Upper lobe of left lung (tissue), 6 donors: ENCODE measurements at places on chromosomes 5 and 9.
A peak's percentile ranks its signal among the peaks of the same experiment; 100 is the strongest.

DNA sequence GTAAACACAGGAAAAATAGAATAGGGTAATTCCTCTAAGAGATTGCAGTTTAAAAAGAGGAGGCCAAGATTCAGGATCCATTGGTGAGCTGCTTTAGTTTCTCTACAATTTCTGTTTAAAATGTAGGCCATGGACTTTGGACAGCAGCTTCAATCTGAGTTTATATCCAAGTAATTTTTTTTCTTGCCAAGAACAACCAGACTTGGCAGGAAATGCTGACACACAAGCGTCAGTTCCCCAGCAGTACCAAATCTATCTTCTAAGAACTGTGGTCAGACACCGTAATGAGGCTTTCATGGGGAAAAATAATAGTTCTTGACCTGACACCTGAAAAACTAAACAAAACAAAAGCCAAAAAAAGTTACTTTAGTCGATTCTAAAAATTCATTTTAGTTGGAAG lies 528.8 kb downstream of the CSNK1G3 start:
- DNase-seq, result no peak

GRCh38 chr5:115583474-115583873 lies 18.8 kb downstream of the TICAM2 start:
- DNase-seq, result no peak

DNA sequence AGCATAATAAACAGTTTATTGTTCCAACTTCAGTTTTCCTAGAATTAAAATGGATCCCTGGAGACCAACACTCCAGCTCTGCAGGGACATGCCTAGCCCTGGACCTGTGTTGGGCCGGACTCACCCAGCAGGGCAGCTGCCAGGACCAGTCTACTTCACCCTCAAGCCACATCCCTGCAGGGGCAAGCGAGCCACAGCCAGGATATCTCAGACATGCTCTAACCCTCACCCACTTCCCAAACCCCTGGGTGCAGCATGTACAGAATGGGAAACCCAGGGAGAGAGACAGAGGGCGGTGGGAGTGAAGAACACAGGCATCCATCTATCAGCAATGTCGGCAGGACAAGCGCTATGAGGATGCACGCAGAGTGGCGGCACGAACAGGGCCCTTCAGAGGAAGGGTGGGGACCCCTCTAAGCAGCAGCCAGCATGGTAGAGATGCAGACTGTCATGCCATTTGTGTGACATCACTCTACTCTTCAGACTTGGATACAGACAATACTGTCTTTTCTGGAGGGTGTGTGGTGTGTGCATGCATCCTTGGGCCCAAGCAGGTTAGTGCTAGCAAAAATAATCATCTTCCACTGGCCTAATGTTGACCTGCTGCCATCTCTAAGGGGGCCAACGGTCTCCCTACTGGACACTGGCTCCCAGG lies 83.1 kb downstream of the SEMA4D start:
- no peak for DNase-seq

- no peak for DNase-seq
Measured at GRCh38 chr9:68678430-68678829, 26.6 kb upstream of the PIP5K1B start.

DNA sequence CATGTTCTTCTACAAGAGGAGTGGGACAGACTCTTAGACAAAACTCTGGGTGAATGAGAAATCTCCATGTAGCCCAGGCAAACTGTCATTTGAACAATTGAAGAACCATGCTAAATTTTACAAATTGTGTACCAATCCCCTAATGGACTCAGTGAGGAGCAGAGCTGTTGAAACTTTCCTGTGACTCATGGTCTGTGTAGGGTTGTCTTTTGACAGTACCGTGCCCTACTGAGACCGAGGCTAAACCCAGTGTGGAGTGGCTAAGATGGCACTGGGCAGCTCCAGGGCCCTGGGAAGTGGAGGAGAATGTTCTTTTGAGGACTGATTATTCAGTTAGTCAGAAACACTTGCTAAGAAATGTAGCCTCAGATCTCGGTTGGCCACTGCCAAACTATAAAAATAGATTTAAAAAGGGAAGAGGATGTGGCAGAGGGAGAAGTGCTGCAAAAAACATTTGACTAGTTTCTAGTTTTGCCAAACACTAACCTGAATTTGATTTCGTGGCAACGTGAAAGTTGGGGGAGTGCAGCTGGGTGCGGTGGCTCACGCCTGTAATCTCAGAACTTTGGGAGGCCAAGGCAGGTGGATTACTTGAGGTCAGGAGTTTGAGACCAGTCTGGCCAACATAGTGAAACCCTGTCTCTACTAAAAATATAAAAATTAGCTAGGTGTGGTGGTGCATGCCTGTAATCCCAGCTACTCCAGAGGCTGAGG lies 24.7 kb downstream of the POU4F3 start:
- no peak for DNase-seq

DNA sequence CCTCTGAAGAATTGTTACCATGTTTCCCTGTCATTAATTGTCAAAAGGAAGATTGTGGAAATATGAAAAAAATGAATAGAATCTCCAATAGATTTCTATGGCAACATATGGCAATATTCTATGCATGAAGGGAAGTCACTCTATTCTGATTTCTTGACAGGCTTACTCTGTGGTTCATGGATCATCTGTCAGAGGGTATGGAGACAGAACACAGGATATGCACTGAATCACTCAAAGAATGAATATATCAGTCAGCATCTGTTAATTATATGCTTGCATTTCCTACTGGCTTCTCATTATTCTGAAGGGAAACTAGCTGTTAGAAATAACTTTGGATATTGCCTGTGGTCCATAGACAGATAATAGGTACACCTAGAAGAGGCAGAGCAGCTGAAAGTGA lies 918.9 kb downstream of the DTWD2 start:
- DNase-seq, result no peak

GRCh38 chr9:125524583-125525355 lies 182.2 kb downstream of the MAPKAP1 start:
- no peak for DNase-seq

- DNase-seq, result no peak
Measured at GRCh38 chr5:132907161-132907560, 33.7 kb downstream of the LEAP2 start.

GRCh38 chr9:127067603-127068220 lies 54.7 kb downstream of the ANGPTL2 start:
- no peak for DNase-seq

GRCh38 chr9:113817171-113817570 lies 58.9 kb upstream of the ZNF618 start:
- no peak for DNase-seq

DNA sequence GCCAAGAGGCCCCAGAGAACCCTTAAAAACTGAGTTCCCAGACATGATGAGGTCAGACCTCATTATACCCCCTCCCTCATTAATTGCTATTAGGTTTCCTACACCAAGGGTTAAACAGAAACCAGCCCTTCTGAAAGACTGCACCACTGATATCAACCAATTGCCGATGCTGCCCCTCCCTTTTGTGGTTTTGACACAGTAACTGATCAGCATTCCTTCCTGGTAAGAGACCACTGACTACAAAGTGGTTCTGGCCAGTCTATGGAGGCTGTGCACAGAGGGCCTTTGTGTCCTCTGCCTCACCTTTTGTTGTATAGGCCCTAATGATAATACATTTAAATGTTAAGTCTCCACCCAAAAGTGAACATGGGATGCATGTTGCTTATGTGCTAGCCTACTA lies 201.5 kb downstream of the FRMD3 start:
- DNase-seq, result no peak

GRCh38 chr5:176830995-176831423 lies 20.6 kb downstream of the UNC5A start:
- DNase-seq, result no peak

DNA sequence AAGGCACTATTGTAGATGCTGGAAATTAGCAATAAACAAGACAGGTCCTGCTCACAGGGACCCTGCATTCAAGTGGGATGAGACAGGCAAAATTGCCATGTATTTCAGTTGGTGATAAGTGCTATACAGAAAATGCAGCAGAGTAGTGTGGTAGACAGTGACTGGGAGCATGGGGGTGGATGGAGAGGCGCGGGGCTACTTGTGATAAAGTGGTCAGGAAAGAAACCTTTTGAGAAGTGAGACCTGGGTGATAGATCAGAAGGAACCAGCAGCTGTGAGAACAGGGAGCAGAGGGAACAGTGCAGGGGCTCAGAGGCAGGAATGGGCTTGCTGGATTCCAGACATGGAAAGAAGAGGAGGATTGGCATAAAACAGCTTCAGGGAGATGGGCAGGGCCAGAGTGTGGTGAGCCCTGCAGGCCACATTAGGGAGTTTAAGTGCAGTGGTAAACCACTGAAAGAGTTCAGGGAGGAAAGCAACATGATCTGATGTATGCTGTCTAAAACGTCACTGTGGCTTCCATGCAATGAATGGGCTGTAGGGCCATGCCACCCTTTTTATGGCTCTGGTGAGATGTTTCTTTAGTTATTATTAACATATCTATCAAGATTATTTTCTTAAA lies 7.3 kb downstream of the CRHBP start:
- DNase-seq, result no peak

DNA sequence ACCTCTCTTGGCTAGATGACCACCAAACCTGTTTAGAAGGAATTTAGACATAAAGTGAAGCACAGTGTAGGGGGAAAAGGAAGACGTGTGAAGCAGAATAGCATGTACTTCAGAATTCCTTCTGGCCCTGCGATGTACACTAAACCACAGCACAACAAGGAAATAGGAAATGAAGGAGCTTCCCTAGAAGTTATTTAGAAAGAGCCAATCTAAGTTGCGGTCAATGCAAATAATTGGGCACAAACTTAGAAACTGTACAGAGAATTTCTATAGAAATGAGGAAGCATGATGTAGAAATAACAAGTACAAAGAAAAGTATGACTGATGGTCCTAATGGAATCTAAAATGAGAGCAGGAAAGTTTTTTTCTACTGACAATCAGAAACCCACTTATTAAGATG lies 41.5 kb downstream of the ANKRD55 start:
- no peak for DNase-seq

DNA sequence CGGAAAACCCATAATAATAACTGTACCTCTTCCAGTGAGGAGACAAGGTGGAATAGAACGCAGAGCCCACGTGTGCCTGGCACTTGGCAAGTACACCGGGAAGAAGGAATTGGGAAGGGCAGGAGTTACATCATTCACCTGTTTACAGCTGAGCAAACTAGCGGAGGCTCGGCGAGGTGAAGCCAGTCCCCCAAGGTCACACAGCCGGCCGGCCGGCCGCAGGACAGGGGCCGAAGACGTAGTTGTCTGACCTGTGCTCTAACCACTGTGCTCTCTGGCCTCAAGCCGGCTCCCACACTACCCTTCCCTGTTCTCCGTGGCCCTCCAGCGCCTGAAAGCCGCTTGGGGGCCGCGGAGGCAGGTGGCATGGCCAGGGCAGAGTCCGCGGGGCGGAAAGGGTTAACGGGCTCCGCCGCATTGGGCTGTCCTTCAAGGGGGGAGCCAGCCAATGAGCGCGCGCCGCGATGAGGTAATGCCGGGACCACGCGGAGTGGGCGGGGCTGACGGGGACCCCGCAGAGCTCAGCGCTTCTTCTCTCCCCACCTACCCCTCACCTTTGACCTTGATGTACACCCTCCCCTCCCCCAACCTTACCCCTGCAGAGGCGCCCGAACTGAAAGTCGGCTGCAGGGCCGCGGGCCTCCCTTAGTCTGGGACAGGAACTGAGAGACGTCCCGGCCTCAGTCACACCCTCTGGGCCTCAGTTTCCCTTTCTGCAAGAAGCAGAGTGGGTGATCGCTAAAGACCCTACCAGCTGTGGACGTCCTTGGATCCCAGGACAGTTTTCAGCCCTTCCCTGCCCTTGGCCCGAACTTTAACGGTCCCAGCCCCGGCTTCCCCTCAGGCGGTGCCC lies 125.1 kb downstream of the C9orf50 start:
- DNase-seq, result peak; percentile 93

DNA sequence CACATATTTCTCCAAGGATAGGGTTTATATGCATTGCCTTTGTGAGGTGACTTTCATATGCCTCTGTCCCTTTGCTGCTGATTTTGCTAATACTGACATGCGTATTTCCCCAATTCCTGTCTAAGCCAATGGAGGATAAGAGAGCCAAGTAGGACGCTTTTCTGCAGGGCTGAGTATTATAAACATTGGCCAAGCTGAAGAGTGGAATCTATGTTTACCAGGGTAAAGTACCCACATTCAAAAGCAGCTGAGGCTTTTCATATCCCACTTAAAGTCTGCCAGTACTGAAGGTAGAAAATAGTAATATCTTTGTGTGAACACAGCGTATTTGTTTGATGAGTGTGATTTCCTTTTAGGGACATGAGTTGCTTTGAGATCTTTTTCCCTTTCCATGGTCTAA lies 128.8 kb upstream of the GPR151 start:
- no peak for DNase-seq

DNA sequence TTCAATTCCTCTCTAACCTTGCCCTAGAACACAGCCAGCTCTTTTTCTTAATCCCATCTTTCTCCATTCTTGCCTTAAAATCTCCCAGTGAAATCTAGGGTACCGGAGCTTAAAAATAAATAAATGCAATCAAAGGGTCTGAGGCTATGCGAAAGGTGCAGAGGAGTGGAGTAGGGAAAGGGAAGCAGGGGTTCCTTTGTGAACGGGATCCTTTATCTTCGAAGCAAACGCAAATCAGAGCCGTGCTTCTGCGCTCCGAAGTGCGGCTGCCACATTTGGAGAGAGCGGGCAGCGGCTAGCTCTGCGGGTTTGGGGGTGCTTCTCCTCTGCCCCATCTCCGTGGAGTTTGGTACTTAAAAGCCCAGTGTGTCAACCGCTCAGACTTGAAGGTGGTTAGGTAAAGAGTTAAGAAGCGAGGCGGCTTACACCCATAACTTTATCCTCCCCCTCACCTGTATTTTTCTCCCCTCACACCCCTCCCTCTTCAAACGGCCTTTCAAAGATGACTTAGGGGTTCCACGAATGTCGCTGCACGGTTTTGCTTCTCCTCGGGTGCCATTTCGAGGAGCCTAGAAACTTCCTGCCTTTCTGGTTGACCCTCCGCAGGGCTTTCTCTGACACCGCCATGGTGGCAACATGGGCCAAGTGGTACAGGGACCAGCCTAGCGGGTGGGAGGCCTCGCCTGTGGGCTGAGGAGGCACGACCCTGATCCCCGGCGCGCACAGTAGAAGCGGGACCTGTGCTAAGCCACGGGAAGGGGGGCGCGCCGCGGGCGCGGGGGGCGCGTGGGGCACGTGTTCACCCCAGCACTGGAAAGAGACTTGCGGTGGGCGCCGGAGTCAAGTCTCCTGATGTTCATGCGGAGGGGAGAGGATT lies 31.7 kb upstream of the NFIB start:
- DNase-seq, result no peak

DNA sequence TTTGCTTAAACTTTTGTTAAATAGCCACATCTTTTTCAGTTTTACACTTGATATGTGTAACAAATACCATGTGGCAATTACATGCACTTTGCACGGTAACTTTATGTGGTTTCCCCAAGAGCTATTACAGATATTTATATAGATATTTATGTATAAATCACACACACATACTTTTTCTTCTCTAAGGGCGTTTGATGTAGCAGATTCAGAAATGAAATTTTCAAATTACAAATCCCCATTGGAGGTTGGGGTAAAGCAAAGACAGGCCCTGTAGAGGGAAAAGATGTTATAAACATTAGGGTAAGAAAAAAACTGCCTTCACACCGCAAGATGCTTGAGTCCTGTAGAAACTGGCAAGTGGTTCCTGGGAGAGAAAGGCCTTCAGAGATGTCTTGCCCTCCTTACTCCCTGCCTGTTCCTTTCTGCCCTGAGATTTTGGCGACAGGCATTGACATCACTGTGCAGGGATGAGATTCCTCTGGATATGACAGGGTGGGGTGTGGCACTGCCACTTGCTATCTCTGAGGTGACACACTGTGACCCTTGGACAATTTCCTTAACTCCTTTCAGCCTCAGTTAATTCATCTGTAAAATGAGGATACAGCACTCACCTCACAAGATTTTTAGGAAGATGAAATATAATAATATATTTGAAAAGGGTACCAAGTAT lies 177.9 kb upstream of the TUT7 start:
- no peak for DNase-seq
